ENCODE measurements at places on chromosomes 1 and 21.
A peak's percentile ranks its signal among the peaks of the same experiment; 100 is the strongest.

GRCh38 chr1:226662642-226663326 lies 76.3 kb downstream of the ITPKB start:
- peak; percentile 72 for DNase-seq

DNA sequence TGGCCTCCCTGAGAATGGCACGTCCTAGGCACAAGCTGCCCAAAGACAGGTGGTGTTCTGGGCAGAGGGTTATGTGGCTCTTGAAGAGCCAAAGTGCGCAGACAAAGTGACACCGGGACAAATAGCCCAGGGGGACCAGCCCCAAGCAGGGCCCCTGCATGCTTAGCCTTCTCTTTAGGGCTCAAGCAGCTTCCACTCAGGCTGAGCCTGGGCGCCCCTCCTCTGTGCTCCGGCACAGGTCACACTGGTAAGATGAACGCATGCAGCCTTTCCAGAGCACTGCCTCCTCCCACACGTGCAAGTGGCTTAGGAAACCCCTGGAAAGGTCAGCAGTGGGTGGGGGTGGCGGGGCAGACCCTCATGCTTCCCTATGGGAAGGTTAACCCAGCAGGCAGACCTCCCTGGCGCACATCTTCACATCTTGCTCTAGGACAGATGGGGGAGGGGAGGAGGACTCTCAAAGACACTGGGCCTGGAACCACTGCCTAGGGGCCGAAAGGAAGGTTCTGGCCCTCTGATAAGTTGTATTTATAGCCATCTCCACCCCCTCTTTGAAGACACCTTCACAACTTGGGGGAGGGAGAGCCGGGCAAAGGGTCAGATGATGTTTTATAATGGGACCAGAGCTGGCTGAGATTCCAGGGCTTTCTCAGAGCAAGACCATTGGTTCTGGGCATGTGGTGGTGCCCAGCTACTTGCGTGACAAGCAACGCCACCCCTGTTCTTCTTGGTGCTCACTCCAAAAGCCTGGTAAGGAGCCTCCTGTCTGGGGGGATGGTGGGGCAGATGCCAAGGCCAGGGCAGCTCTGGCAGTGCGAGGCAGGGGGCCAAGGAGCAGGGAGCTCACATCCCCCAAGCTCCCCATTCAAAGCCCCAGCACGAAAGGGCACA lies 5.5 kb downstream of the KLHL21 start:
- DNase-seq, result no peak

- no peak for DNase-seq
These were observed 2.7 kb downstream of the MLLT11 start for GRCh38 chr1:151062741-151063371.

- no peak for DNase-seq
These were observed 24.9 kb downstream of the ZC3H11B start for GRCh38 chr1:219587801-219588561.

DNA sequence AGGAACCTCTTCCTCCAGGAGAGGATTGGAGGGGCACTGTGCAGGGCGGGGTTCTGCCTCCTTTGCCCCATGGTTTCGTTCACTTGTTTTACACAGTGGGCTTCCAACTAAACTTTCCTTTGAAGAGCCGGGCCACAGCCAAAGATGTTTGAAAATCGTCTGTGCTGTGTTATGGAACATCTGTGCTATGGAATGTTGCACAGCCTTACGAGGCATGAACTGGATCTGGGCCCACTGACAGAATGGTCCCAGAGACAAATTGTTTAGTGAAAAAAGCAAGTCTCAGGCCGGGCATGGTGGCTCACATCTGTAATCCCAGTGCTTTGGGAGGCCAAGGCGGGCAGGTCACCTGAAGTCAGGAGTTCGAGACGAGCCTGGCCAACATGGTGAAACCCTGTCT lies 12.6 kb upstream of the MEF2D start:
- DNase-seq, result no peak

DNA sequence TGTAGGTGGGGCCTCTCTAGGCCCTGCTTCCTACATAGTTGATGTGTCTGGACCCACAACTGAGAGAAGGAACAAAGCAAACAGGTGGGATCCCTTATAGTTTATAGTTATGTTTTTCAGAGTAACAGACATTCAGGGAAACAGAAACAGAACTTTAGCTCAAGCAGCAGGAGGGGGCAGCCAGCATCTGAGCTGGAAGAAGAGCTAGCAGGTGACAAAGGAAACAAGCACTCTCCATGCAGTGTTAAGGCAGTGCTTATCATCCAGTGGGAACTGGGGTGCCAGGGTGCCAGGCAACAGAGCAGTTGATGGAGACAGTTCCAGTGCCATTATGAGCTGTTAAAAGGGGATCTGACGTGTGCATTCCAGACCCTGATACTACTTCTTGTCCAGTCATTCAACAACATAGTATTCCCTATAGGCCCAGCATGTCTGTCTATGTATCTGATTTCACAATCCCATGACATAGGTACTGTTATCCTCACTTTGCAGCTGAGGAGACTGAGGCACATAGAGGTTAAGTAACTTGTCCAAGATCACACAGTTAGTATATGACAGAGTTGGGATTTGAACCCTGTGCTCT lies 13.5 kb downstream of the HIVEP3 start:
- no peak for DNase-seq

DNA sequence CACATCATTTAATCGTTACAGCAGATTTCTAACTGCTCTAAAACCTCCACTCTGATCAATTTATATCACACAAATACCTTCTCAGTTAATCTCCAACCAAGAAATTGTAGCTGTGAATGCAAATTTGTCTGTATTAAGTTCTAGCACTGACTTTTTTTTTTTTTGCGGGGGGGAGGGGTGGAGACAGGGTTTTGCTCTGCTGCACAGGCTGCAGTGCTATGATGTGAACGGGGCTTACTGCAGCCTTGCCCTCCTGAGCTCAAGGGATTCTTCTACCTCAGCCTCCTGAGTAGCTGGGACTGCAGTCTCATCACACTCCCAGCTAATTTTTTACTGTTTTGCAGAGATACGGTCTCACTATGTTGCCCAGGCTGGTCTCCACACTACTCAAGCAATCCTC lies 163.6 kb downstream of the RERE start:
- no peak for DNase-seq

GRCh38 chr1:57252597-57253294 lies 171.1 kb downstream of the DAB1 start:
- DNase-seq, result no peak

DNA sequence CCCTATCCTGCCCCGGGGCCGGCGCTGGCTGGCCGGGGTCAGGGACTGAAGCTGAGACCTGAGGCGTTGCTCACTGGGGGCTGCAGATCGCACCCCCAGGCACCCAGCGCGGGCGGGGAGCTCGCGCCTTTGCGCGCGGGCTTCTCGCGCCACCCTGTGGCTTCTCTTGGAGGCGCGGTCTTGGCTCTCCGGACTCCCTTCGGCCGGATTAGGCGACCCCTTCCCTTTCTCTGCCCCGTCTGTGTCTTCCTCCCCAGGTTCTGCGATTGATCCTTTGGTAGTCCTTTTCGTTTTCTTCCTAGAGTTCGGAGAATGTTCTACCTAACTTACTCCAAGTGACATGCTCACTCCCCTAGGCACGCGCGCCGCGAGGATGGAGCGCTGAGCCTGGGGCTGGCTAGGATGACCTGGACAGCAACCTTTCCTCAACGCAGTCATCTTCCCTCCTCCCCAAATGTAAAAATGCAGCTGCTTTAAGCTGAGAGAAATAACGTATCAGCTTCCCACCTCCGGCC lies 495 bp upstream of the NTRK1 start:
- no peak for DNase-seq

GRCh38 chr21:25512095-25513081 lies 94.9 kb downstream of the MRPL39 start:
- DNase-seq, result no peak

DNA sequence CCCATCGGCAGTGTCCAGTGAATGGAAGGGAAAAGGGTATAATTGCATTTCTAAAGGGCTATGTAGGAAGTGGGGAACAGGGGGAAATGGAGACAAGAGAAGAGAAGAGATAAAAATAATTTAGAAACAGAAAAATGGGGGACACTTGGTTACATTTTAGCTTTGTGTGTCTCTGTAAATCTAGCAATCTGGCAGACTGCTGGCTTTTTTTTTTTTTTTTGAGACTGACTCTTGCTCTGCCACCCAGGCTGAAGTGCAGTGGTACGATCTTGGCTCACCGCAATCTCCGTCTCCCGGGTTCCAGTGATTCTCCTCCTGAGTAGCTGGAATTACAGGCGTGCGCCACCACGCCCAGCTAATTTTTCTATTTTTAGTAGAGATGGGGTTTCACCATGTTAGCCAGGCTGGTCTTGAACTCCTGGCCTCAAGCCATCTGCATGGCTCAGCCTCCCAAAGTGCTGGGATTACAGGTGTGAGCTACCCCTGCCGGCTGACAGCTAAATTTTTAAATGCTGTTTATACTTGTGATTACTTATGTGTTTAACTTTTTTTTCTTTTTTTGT lies 53.4 kb downstream of the AGPAT3 start:
- no peak for DNase-seq

DNA sequence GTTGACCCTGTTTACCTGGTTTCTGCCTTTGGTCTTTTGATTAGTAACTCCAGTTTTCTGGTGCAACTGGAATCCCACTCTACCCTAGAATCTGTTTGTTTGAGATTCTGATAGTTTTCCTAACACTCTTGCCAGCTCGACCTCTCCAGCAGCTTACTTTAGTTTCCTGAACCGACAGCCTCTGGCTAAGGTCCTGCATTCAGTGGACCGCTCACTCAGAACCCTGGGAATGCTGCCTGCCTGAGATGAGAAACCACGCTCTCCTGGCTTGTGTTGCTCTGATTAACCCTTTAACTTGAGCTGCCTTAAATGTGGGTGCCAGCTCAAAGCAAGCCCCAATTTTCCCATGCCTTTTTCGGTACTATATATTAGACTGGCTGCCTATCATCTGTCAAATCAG lies 45.3 kb upstream of the SIPA1L2 start:
- DNase-seq, result no peak

DNA sequence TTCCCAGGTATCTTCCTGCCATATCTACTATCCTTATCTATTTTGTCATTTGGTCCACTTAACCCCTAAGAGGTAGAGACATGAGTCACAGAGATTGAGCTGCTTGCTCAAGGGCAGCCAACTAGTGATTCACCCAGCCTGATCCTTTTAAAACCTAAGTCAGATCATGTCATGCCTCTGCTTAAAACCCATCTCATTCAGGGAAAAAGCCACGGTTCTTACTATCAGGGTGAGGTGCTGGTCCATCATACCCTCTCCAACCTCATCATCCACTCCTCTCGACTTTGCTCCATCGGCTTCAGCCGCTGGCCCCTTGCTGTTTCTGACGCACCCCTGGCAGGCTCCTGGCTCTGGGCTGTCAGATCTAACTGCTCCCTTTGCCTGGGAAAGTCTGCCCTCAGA lies 14.4 kb upstream of the PPP1R15B start:
- no peak for DNase-seq

DNA sequence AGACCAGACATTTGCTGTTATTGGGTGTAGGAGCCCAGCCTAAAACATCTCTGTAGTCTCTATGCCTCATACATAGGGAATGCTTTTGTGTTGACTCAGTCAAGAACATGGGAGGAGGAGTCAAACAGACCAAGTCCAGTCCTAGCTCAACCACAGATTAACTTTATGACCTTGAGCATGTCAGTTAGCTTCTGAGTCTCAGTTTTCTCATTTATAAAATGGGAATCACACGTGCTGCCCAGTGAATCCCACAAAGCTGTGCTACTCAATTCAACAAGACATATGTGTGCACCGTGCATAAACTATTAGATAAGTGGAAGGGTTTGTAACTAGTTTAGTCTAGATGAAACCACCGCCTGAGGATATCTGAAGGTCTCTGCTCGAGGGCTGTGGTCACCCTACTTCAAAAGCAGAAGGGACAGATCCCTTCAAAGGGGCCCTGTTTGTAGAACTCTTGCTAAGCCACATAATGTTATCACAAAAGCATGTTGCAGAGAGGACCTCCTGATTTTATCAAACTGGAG lies 109.5 kb upstream of the NFIA start:
- no peak for DNase-seq

DNA sequence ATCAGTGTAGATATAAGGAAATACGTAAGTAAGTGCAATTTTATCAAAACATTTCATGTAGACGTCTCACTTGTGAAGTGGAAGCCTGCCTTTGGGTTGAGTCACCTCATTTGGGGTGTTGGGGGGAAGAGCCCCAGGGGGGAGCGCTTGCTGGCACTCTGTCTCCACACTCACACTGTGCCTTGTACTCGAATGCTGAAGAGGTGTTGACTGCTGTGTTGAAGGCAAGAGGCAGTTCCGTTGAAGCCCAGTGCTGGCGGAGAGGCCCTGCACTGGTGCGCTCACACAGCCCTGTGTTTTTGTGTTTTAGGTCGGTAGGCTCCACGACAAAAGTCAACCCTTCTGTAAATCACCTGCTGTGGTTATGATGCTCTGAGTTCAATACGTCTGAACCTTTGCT lies 131.9 kb upstream of the COL6A1 start:
- no peak for DNase-seq

- DNase-seq, result no peak
These were observed 366.4 kb upstream of the NFIA start for GRCh38 chr1:60715970-60716369.

DNA sequence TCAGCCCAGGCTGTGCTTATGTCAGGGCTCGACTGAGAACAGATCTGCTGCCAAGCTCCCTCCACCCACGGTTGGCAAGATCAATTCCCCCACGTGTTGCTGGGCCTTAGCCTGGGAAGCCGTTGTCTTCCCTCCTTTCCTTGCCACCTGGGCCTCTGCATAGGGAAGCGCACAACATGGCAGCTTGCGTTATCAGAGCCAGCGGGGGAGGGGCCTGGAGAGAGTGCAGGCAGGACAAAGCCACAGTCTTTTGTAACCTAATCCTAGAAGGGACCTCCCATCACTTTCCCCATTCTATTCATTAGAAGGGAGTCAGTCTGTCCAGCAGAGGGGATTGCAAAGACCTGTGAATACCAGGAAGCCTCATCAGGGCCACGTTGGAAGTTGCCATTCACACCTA lies 17.0 kb upstream of the IGSF21 start:
- no peak for DNase-seq

DNA sequence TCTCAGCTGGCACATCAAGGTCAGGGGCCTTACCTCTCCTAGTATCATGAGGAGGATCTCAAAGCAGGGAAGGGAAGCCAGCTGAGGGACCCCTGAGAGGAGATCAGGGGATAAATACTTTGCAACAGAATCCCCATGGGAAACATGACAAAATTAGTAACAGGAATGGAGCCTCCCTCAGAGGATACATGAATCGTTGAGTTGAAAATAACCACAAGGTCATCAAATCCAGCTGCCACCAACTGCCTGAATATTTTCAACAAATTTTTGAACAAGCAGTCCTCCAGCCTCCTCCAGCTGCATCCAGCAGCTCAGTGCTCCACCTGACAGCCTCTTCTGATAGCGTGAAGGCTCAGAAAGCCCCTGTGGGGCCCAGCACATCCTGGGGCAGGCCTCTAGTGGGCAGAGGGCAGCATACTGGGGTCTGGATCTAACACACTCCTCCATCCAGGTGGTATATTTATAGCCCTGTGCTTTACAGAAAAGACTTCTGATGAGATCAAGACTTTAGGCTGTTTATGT lies 404.3 kb downstream of the NTNG1 start:
- no peak for DNase-seq

Measured in esophagus squamous epithelium (tissue), 5 donors.